Naive thymus-derived CD8-positive, alpha-beta T cell (primary cell): ENCODE measurements at places on chromosomes 3 and 15.

DNA sequence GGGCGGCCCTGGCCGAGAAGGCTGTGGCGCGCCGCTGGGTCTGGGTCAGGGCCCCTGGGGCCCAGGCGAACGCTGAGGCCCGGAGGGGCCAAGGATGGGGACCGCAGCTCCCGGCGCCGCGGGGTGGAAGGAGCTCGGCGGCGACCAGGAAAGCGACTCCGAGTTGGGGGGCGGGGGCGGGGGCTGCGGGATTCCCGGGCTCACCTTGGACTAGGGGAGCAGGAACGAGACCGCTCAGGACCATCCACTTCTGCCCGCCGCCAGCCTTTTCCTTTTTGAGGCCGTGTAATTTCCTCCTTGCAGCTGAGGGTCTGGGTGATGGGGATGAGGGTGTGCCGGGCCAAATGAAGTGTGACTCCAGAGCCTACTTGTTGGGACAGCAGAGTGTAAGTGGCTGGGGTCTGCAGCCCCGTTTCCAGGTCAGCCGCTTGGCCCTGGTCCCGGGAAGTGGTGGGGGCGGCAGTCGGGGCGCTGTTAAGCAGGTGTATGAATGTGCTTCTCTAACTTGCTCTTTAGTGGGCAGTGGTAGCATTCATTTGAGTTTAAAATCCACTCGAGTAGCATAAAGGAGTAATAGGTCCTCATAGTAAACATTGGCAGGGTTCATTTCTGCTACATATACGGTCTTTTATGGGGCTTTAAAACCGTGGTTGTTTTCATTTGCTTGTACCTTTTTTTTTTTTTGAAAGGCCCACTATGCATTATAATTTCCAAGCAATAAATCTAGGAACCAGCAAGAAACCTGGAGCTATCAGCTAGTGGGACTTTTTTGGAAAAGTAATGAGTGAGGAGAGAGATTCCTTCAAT is 717 bp downstream of the PXK start:
- no peak for DNase-seq

DNA sequence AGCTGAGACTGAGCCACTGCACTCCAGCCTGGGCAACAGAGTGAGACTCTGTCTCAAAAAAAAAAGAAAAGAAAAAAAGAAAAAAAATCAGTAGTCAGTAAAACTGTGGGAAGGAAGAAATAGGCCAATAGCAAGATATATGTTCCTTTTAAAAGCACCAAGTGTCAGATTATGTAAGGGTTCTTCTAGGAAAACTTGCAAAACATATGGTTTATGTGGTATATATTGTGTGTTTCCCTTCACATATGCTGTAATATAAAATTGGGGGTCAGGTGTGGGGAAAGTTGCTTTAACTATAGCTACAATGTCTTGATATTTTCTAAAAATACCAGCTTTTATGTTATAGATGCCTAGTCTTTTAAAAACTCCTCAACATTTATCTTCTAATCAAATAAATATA is 64.6 kb downstream of the ESYT3 start:
- DNase-seq: no peak

GRCh38 chr15:69118089-69118488 is 42.3 kb upstream of the GLCE start:
- no peak for DNase-seq

- no peak for DNase-seq
Measured at GRCh38 chr3:48596157-48596556, 1.0 kb upstream of the COL7A1 start.

GRCh38 chr3:15216501-15216900 is 10.5 kb downstream of the CAPN7 start:
- no peak for DNase-seq

- no peak for DNase-seq
Measured at GRCh38 chr3:145869958-145870357, 291.0 kb downstream of the PLOD2 start.
